Stimulated activated CD4-positive, alpha-beta T cell treated with anti-CD3 and anti-CD28 coated beads, Interleukin-12 subunit alpha, Interleukin-12 subunit beta, amount 100 ng/mL, for 48 hours (primary cell): ENCODE measurements at places on chromosomes 6 and 20.
A peak's percentile ranks its signal among the peaks of the same experiment; 100 is the strongest.

GRCh38 chr6:43634702-43635303, 837 bp upstream of the MAD2L1BP start:
- DNase-seq = no peak

DNA sequence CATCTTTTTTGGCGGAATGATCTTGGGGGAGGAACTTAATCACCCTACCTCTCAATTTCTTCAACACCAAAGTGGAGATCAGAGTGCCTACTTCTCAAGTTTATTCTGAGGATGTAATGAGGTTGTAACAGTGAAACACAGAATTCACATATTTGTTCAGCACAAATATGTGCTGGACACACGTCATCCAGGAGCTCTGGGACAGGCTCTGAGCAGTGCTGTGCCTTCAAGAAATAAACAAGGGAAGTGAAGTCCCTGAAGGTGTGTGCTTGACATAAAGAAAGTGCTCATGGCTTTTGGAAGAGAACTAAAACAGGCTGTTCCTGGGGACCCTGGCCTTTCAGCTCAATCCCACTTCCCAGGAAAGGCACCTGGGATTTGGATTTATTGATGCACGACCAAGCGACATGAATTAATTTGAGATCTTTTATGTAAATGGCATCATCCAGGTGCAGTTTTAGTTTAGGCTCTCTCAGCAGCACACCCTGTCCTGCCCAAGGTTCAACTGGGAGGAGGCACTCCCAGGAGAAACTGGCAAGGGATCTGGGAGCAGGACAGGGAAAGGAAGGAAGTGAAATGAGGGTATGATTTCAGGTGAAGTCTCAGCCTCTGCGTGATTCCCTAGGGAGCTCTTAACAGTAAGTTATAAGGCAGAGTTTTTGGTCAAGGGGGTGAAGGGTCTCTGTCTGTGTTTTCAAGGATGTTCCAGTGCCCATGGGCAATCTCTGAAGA, 211.0 kb downstream of the FOXA2 start:
- DNase-seq = no peak

DNA sequence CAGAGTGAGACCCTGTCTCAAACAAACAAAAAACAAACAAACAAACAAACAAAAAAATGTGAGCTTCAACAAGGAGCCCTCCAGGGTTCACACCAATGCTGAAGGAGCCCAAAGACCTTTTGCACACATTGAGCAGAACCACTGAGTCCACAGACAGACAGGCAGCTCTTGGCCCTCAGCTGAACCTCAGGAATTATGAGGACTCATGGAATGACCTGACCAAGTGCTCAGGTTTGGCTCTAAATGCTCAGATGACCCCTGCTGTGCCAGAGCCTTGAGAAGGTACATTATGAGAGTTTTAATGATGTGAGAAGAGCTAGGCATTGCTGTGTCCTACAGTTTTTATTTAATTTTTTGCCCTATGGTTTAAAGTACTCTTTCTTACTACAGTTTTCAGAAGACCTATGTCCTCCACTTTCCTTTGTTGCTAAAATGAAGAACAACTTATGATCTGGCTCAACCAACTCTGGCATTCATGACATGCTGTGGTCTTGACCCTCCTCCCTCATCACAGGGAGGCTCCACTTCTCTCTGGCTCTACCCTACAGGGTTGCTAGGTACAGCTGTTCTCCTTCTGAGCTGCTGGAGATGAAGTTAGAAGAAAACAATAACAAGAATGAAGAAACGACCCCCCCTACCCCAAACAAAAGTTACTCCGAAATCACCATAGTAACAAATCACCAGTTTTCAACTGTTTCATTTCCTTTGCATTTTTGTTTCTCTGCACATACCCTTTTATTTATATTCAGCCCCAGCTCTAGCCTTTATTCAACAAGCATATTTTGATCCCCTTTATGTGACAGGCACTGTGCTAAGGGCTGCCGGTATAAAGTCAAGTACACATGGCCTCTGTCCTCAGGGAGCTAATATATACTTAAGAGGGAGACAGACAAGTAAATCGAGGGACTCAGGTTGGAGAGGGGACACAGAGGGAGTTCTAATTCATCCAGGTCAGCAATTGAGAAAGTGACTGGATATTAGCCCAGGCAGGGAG, 128.7 kb upstream of the TRAF3IP2 start:
- DNase-seq = no peak

GRCh38 chr6:47473791-47474346, 3.7 kb upstream of the CD2AP start:
- DNase-seq = no peak

DNA sequence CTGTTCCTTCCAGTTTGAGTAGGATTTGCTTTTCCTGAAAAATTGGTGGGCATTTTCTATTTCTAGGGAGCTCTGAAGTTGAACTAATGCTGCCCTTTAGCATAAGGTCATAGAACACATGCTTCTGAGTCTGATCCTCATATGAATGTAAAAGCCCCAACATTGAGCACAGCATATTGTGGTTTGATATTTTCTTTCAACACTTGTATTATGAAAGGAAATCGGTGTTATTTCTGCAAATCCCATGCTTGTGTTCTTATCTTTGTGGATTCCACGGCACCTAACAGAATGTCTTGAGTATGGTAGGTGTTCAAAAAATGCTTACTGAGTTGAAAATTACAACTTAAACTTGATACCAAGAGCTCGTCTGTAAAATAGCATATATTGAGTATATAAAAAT, 85.8 kb downstream of the TRMT11 start:
- DNase-seq = no peak

GRCh38 chr6:169622618-169623017, 79.2 kb downstream of the WDR27 start:
- DNase-seq = no peak

- DNase-seq = no peak
Measured at GRCh38 chr20:49945701-49946477, 9.7 kb downstream of the RNF114 start.

GRCh38 chr6:89034586-89035251, 45.8 kb upstream of the PNRC1 start:
- no peak for DNase-seq

GRCh38 chr6:63676412-63677114, 41.0 kb downstream of the PHF3 start:
- no peak for DNase-seq

DNA sequence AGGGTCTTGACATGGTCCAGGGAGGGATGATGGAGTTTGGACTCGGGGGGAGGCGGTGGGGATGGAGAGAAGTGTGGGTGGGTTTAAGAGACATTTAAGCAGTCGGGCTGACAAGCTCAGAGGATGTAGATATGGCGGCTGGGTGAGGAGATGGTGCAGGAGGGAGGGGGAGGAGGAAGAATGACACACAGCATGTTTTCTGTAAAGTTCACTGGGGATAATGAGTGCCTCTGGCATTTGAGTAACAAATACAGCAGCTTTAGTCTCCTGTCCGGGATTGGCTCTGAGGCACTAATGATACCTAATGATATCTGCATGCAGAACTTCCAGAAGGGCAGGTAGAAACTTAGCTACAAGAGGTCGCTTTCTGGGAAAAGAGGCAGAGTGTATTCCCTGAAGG, 107.8 kb downstream of the DHX35 start:
- no peak for DNase-seq

GRCh38 chr6:76862936-76863335, 600.4 kb downstream of the HTR1B start:
- DNase-seq = no peak

DNA sequence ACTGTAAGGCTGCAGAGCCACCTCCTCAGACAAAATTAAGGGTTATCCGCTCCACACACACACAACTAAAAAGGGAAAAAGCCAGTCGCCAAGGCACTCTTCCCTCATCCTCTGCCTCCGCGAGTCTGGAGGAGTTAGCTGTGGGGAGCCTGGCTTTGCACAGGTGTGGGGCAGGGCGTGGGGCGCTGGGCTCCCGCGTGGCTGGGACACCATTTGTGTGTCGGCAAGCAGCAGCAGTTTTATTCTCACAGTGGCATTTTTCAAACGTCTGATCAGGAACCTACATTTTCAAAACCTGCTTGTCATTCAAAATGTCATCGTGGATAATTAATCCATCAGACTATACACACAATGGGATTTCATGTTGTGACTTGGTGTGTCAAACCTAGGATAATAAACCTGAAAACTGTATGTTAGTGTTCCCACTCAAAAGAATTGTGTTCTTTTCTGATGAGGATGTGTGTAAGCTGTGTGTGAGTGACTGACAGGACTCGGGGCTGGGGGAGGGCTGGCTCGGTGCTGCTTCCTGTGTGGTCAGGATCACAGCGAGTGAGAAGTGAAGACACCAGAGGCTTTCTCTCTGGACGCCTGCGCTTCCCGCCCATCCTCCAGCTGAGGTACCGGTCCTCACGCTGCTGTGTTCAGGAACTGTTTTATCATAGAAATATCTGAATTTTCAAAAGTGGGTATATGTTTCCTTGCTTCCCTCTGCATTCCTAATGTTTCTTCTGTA, 83.1 kb downstream of the IRF4 start:
- DNase-seq = peak; percentile 71

DNA sequence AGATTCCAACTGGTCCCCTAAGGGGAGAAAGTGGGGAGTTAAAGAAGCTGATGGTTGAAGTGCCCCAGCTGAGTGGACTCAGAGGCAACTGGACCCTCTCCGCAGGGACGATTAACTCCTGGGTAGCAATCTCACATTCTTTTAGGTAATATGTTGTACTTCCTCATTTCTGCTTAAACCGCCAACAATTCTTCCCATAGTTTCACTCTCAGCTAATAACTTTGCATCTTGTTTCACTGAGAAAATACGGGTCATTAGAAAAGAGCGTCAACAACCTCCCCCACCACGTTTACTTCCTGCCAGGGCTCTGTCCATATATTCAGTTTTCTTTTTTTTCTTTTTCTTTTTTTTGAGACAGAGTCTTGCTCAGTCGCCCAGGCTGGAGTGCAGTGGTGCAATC, 39.5 kb upstream of the CHD6 start:
- DNase-seq = no peak

DNA sequence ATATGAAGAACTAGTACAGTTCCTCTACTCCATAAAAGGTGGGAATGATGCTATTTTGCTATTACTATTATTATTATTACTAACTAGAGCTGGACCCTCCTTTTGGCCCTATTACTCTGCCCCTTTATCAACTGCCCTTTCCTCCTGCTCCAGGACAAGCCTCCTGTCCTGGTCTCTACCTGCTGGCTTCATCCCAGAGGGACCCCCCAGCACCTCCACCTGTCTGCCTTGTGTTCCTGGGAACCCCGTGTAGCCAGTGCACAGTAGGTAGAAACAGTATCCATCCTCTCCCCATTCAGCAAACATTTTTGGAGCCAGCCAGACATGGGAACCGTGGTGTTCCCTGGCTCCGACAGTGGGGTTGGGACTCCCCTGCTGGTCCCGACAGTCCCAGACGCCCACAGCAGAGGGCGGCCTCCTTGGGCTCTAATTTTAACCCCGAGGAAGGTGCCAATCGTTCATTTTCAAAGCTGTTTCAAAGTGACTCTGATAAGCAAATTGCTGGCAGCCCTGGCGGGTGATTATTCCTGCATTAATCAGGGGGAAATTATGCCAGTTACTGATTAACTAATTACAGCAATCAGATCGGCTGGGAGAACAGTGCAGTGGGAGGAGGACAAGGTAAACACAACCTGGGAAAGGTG, 44.2 kb upstream of the MDGA1 start:
- no peak for DNase-seq

GRCh38 chr6:16238963-16239797, 793 bp downstream of the GMPR start:
- no peak for DNase-seq

DNA sequence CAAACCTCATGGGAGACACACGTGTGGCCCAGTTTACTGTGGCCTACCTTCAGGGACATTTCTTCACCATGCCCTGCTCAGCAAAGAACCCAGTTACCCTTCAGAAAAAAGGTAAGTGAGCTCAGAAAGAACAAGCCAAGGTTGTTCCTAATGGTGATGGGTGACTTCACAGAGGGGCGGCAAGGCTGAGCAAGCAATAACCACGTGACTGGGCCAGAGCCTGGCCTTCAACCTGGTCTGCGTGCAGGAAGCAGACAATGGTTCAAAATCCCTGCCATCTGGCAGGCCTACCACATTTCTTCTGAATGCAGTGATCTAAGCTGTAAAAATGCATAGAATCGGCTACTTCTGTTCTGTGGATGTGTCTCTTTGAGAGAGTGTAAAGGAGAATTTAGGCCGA, 115.5 kb upstream of the CST7 start:
- DNase-seq = no peak

DNA sequence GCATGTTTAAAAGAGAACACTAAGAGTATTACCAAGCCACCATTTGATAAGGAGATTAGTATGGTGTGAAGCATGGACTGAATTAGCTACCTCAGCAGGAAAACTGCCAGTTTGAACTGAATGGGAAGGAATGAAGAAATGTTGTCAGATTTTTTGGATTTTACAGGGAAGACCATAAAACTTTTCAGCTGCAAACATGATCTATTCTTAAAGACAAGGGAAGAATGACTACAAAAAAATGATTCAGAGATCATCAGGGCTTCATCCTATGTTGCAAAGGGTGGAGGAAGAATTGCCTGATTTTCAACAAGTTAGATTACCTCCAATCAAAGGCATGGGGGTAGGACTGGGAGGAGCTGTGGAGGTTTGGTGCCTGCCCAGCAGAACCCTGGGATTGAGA, 49.3 kb upstream of the MTRF1L start:
- DNase-seq = no peak

GRCh38 chr20:5734602-5735001, 15.6 kb upstream of the SHLD1 start:
- DNase-seq = no peak

DNA sequence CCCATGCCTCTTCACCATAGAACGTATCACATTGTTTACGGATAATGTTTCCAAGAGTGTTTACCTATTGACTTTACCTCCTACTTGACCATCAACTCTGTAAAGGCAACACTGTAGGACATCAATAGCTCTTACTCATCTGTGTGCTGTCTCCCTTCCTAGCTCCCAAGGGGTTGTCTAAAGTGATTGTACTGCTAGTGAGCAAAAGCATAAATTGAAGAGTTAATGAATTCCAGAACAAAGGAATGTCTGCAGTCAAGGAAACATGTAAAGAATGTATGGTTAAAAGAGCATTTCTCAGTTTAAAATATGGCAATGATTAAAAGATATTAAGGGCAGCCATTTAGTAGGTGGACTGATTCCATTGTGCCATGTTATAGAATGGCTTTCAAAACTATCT, 985.4 kb downstream of the TBC1D32 start:
- DNase-seq = no peak

DNA sequence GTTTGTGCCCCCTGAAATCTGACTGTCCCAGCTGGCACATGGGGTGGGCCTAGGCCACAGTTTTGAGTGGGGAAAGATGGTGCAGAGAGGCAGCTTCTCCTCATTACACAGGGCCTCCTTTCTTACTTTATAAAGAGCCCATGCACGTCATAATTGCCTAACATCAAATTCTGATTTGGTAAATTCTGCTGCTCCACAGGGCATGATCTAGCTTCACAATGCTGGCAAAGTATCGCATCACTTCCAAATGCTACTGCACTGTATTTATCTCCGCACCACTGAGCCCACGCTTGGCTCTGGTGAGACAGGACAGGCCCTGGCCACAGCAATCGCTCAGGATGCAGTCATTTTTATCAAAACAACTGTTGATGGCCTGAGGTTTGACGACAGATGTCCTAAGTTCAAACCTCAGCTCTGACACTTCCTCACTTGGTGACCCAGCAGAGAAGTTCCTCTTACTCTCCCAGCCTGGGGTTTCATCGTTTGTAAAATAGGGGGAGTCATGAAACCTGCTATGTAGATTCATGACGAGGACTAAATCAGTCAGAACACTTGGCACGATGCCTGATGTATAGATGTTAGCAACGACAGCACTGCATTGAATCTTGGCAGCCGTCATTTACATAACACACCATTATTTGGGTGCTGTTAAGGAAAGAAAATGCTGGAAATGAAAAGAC, 187.9 kb downstream of the TTLL2 start:
- DNase-seq = no peak

GRCh38 chr6:111845441-111845871, 27.8 kb downstream of the FYN start:
- DNase-seq = no peak
